ENCODE measurements at places on chromosomes 4 and X.

- no peak for DNase-seq
These were observed 102.3 kb downstream of the BCOR start for GRCh38 chrX:39995457-39995856.

GRCh38 chr4:66223068-66223703 is 552.9 kb upstream of the EPHA5 start:
- no peak for DNase-seq

DNA sequence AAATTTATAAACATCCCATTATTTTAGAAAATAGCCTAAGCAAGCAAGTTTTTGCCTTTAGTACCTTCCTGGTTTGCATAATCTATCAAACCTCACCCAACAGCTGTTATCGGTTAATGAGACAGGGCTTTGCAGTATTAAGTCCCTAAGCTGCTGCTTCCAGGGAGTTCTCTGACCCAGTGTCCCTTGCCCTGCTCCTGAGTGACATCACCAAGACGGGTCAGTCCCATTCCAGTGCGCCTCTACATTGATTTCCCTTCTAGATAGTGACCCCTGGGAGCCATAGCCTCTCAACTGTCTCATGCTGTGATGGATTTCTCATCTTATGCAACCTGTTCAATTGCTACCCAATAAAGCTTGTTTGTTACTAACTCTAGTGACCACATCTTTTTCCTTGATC is 410.4 kb downstream of the SPOCK3 start:
- DNase-seq, result no peak

DNA sequence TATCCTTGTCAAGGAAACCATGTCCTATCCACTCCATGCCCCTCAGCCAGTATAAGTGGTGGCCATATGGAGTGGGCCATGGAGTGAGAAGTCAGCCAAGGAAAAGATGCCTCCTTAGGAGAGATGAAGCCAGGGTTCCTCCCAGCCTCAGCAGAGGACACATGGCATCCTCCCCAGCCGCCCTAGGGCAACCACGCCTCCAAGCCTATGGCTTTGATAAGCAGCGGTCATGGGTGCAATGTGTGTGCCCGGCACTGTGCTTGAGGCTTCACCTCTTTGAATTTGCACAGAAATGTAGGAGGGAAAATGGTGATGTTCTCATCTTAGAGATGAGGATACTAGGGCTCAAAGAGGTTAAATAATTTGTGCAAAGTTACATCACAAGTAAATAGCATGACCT is 34.6 kb upstream of the TBC1D14 start:
- DNase-seq, result no peak

- DNase-seq, result no peak
These were observed 227.3 kb upstream of the GIMD1 start for GRCh38 chr4:106595906-106596305.

GRCh38 chr4:10344824-10345223 is 112.4 kb downstream of the ZNF518B start:
- no peak for DNase-seq
